CD4-positive, alpha-beta T cell treated with Interleukin-4 for 4 hours (primary cell): ENCODE measurements at places on chromosomes 12 and 14.

DNA sequence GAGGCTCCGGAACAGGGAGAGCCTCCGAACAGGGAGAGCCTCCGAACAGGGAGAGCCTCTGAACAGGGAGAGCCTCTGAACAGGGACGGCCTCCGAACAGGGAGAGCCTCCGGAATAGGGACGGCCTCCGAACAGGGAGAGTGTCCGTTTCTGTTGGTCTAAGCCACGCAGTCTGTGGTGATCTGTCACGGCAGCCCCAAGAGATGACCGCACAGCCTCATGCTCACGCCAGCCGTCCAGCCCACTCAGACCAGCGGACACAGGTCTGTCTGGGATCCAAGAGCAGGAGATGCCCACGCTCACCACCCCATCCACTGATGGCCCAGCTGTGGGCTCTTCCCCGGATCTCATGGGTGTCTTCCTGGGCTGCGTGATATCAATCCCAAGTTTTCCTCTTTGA lies 33.3 kb downstream of the GALNT9 start:
- DNase-seq: no peak

- no peak for DNase-seq
Measured at GRCh38 chr12:111887926-111888745, 46.1 kb downstream of the MAPKAPK5 start.

DNA sequence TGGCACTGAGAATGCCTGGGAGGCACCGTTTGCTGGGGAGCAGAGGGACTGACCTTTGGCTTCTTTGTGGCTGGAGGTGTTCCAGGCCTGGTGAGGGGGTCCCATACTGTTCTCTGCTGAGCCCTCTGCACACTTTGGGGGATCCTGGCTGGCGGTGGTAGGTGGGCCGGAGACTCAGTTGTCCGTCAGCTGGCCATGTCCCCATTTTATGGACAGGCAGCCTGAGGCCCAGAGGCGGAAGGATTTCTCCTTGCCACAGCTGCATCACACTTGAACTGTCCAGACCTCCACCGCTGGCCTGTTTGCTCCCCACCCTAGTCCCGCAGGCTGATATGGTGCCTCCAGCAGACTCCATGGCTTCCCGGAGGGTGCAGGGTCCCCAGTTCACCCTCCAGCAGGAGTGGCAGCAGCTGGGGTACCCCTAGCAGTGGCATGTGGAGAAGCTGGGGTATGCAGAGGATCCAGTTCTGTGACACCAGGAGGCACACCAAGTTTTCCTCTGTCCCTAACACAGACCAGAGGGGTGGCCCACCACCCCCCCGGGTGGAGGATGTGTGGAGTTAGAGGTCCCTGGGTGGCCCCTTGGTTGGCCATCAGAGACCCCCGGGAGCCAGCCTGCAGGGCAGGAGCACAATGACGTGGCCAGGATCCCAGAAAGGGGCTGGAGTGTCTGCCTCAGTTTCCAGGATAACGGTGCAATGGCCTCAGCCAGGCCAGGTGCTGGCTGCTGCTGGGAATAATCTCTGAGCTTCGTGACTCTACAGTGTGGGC lies 14.8 kb downstream of the SLC25A29 start:
- no peak for DNase-seq

GRCh38 chr14:75282170-75282554 lies 3.5 kb downstream of the FOS start:
- no peak for DNase-seq

GRCh38 chr12:21906919-21907493 lies 34.2 kb downstream of the ABCC9 start:
- DNase-seq: no peak

DNA sequence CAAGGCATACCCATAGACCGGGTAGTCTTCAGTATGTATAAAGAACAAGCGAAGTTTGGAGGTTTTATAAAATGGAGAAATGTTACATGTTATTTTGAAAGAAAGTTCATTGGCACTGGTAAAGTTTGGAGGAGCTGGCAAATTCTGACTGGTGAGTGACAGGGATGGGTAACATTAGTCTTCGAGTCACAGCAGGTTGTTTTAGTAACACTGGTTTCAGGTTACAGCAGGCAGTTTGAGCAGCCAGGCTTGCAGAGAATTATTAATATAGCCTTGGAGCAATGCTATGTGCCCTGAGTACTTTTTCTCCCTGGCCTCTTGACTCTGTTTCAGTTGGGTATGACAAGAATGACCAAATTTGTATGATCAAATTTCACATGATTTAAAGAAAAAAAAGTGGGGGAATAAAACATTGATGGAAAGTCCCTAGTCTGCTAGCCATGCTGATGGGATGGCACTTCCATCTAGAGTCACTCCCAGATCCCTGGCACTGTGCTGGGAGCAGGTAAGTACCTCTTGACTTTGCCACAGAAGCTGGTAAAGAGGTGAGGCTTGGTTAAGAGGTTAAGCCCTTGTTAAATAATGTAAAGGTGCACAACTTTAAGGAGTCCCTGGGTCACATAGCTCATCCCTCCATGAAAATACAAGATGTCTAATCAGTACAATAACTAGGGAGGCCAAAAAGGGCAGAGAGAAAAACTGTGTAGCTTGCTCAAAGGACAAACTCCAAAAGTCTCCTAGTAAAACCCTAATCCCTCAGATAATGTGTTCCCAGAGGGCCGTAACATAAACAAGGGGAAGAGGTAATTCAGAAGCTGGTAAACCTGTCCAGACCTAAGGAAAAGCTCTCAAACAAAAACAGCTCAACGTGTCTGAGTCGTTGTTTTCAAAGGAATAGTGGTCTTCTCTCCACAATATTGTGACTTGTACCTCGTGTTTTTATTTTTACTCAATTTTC lies 12.7 kb upstream of the SVOP start:
- no peak for DNase-seq

GRCh38 chr12:53869500-53869899 lies 69.1 kb upstream of the HOXC13 start:
- no peak for DNase-seq

- DNase-seq: no peak
Measured at GRCh38 chr12:14278294-14278953, 87.1 kb upstream of the ATF7IP start.

DNA sequence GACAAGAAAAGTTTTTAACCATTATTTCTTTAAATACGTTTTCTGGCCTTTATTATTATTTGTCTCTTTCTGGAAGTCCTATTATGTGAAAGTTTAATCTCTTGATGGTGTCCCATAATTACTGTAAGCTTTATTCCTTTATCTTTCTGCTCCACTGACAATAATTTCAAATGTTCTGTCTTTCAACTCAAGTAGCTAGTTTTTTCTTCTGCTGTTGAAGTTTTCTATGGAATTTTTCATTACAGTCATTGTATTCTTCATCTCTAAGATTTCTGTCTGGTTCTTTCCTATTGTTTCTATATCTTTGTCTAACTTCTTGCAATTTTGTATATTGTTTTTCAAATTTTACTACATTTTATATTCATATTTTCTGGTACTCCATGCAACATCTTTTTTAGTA lies 173.6 kb upstream of the MGAT4C start:
- DNase-seq: no peak

DNA sequence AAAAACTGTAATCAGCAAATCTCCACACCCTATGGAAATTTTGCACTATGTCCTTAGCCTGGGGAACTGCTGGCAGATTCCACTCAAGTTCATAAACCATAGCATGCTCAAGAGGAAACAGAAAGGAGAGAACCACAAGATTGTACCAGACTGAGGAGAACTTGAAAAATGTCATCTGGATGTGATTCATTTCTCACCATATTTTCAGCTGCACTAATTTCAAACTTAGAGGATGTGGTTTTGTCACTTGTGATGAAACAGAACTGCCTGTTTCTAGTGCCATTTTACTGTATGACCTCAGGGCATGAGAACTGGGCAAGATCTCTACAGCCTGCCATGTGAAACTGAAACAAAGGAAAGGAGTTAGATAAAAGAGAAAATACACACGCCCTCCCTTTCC lies 1493.1 kb upstream of the FLRT2 start:
- DNase-seq: no peak

- no peak for DNase-seq
Measured at GRCh38 chr12:73277971-73278370, 1005.8 kb downstream of the TRHDE start.

DNA sequence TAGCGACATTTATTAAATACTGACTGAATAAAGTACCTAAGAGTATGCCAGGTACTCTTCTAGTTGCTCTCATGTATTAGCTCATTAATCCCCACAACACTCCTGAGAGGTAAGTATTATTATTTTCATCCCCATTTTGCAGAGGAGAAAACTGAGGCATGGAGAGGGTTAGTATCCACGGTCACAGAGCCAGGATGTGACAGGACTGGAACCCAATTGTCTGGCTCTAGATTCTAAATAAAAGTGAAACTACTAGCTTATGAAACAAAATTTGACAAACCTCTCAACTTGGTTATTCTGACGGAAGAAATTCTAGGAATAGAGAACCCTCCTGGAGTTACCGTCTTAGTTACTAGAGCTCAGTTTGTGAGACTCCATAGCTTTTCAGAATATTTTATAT lies 112.2 kb downstream of the CHST11 start:
- no peak for DNase-seq

DNA sequence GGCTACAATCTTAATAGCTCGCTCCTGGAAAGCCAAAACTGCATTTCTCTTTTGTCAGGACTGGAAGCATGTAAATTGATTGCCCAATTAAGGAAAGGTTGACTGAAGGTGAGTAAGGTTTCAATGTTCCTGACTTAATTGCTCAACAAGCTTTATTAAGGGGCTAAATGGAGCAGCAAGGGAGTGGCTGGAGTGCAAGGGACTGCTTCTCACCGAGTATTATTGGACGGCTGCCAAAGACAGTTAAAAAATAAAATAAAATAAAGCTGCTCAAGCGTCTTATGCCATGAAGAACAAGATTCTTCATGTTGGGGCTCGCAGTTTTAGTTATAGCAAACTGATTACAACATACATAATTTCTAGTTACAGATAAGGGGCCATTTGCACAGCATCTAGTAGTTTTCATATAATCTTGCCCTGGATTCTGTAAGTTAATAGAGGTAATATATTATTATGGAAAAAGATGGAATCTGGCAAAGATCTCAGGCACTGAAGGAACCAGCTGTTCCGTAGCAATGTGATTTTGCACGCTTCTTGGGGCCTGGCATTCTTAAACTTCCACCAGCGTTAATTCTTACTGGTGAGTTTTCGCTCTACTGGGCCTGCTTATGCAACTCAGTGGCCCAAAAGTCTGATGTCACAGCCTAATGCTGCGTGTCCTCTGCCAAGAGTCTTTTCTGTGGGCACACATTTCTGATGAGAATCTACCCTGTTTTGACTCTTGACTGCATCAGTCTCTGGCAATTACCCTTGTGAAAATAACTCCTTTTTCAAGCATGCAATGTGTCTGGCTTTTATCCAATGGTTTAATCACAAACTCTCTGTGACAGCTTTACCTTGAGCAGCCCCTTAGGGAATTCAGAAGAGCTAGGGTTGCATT lies 108.5 kb downstream of the SLC38A1 start:
- no peak for DNase-seq

- no peak for DNase-seq
Measured at GRCh38 chr12:131672941-131673887, 37.7 kb upstream of the SFSWAP start.

DNA sequence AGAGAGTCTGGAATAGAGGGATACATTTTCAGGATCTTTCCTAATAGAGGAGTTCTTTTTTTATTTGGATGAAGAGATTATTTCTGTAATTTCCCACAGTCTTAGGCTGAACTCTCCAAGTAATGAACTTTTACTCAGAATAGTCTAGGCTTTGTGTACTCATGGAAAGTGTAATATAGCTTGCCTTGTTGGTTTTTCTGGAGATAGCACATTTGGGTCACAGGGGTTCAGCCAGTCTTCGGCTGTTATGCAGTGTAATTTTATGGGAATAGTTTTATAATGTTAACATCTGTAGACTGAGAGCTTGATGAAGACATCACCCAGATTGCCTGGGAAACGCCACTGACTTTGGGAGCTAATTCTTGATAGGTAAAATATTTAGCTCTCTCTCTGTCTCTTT lies 450.8 kb downstream of the RAD51B start:
- DNase-seq: no peak

GRCh38 chr14:70359076-70359424 lies 433 bp downstream of the COX16 start:
- no peak for DNase-seq

DNA sequence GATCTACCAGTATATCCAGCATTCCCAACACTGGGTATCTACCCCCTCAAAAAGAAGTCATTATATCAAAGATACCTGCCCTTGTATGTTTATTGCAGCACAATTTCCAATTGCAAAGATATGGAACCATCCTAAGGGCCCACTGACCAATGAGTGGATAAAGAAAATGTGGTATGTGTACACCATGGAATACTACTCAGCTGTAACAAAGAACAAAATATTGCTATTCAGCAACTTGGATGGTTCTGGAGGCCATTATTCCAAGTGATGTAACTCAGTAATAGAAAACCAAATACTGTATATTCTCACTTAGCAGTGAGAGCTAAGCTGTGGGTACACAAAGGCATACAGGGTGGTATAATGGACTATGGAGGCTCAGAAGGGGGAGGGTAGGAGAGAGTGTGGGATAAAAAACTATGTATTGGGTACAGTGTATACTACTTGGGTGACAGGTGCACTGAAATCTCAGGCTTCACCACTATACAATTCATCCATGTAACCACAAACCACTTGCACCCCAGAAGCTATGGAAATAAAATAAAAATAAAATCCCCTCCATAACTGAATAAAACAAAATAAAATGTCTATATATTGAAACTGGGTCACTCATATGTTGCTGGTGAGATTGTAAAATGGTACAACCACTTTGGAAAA lies 34.7 kb upstream of the STK38L start:
- DNase-seq: no peak

DNA sequence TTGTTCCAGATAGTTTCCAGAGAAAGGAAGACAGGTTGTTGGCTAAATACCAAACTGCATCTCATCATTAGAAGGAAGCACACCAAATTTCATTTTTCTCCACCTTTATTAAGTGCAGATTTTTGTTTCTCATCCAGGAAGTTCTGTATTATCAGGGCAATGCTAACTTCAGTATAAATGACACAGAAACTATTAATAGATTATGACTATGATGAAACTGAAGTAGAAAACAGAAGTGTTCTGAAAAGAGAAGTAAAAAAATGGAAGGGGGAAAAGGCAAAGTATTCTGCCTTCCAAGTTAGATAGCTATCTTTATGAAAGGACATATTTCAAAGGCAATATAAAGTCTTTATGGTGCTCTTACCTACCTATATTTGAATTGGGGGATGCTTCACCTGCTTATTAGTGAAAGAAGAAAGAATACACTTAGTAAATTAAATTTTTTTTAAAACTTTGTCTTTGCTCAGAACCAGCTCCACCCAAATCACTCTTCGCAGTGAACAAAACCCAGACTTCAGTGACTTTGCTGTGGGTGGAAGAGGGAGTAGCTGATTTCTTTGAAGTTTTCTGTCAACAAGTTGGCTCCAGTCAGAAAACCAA lies 223.9 kb downstream of the PTPRO start:
- DNase-seq: peak; percentile 86
